Activated CD4-positive, alpha-beta T cell treated with anti-CD3 and anti-CD28 coated beads, Interleukin-10, Interleukin-2, amounts not matched to agents 100 ng/mL and 50 ng/mL, durations not matched to agents 16 hours and 8 hours (primary cell): ENCODE measurements at places on chromosomes 16 and 17.

GRCh38 chr17:27322026-27322425 is 28.1 kb downstream of the WSB1 start:
- no peak for DNase-seq

- no peak for DNase-seq
Observed at GRCh38 chr17:64599827-64600226, 62.3 kb downstream of the SMURF2 start.

DNA sequence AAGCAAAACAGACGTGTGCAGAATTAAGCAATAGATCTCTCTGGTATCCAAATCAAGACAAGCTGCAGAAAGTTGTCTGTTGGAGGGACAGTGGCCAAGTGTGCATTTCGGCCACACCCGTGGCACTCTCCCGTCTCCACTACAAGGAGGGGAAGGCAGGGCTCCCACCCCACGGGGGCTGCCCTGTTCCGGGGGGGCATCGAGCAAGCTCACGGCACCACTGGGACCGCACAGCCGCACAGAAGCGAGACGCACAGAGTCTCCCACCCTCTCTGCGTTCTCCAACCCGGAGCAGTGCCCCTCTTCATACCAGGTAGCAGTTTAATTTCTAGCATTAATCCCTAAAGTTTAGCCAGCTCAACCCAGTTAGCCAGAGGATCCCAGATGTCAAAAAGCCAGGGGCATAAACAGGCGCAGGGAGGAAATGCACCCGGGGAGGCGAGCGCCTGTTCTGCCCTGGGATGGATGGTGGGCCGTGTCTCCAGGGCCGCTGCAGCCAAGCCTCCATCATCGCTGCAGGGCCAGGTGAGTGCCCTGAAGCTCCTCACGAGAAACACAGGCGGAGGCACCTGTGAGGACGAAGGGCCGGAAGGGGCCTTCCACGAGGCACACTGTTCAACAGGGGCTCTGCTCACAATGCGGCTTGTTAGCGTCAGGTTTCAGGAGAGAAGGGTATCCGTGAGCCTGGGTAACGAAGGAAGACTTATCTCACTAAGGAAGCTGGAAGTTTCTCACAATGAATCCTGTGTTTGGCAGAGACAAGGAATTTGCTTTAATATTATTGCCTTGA is 42.1 kb upstream of the METRNL start:
- DNase-seq: no peak

- no peak for DNase-seq
Observed at GRCh38 chr17:55634702-55635101, 88.0 kb downstream of the TMEM100 start.

GRCh38 chr17:4806456-4806776 is 536 bp upstream of the PLD2 start:
- peak; percentile 33 for DNase-seq

- no peak for DNase-seq
Observed at GRCh38 chr16:76634847-76635697, 357.9 kb downstream of the CNTNAP4 start.

- DNase-seq: no peak
Observed at GRCh38 chr17:80380555-80381002, 34.4 kb upstream of the ENDOV start.

- DNase-seq: peak; percentile 90
Observed at GRCh38 chr17:76268015-76268749, 3.0 kb downstream of the UBALD2 start.

DNA sequence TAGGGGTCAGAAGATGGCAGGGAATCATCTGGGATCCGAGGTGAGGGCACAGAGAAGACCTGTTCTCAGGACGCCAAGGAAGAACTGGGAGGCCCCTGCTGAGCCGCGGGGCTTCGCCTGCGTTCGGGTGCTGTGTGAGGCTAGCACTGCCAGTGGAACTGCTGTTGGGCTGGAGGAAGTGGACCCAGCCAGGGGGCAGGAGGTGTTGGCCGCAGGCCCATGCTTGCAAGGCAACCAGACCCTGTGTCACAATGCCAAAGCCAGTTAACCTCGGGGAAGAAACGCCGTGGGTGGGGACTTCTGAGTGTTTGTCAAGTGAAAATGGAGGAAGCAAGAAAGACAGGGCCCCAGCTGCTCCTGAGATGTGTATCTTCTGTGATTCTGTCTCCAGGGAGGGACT is 185.5 kb downstream of the LGALS9B start:
- no peak for DNase-seq
